ENCODE measurements at places on chromosomes 11 and 22.
A peak's percentile ranks its signal among the peaks of the same experiment; 100 is the strongest.

DNA sequence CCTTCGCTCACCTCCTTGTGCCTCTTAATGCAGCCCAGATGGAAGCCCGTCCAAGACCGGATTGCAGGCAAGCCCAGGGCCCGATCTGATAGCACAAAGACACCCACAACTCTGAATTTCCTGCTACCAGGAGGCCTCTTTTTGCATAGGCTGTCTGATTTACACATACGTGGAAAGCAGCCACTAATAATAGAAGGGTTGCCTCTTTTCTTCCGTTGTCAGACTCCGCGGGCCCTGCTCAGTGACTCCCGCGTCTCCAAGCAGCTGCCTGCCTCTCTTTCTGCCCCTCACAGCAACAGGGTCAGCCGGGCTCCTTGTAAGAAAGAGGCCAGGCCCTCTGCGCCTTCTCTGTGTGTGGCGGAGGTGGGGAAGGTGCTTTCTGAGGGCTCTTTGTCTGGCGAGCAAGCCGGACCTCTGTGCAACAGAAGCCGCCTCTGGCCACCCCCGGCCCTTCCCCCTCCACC, 26.7 kb downstream of the FLI1 start:
- DNase-seq: peak; percentile 47

- DNase-seq: no peak
Measured at GRCh38 chr11:59291228-59291627, 67.5 kb upstream of the OR5AN1 start.

DNA sequence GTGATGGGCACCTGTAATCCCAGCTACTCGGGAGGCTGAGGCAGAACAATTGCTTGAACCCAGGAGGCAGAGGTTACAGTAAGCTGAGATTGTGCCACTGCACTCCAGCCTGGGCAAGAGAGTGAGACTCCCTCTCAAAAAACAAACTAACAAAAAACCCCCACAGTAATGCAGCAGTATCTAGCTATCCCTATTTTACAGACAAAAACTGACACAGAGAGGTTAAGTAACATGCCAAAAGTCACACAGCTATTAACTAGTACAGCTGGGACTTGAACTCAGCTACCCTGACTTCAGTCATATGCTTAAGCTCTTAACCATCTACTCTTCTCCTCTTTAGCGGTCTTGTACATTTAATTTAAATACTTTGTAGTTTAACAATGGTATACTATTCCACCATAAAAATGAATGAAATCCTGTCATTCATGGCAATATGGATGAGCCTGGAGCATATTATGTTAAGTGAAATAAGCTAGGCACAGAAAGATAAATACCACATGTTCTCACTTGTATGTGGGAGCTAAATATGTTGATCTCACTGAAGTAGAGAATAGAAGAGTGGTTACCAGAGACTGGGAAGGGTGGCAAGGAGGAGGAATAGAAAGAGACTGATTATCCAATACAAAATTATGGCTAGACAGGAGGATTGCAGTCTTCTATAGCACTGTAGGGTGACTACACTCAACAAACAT, 82.8 kb downstream of the DENND5A start:
- DNase-seq: no peak

- DNase-seq: no peak
Measured at GRCh38 chr11:83175815-83176214, 17.7 kb upstream of the ANKRD42 start.

DNA sequence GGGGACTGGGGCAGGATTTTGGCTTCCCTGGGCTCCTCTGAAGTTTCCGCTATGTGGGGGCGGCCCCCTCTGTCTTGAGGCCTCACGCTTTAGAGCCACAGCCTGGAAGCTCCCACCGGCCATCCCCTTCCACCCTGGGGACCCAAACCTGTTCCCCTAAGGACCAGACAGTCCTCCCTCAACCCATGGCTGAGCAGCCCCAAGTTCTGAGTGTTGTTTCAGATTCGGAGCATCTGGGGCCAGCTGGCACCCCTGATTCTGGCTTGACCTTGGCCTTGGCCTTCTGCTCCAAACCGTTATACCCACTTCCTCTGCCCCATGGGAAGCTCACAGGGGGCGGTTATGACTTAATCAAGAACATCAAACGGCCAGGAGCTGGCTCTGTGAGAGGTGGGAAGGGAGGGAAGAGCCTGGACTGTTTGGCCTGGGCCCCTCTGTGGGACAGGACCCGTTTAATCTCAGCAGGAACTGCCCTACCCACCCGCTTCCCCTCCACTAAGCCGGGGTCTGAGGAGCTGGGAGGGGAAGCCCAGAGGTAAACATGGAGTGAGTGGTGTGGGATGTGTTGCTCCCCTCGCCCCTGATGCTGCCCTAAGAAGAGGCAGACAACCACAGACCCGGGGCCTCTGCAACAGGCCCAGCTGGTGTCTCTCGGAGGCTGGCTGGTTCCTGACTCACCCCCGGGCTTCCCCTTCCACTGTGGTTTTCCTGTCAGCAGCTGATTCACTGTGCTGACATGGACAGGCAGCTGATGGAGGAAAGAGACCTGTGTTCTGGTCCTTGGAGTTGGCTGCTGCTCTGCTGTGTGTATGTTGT, 3.4 kb downstream of the CD82 start:
- DNase-seq: peak; percentile 91

DNA sequence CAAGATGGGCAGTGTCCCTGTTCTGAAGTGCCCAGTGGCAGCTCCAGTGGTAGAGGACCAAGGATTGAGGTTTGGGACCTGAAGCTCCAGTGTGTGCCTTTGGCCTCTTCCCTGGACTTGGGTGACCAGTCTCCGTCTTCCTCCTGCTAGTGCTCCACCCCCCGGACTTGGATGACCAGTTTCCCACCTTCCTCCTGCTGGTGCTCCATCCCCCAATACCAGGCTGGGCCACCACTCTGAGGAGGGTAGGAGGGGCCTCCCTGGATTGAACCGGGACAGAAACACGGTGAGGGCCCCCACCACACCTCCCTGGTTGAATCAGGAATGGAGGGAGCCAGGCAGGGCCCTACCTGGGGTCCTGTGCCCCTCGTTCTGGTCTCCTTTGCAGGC, 10.9 kb upstream of the NEAT1 start:
- DNase-seq: no peak
